Epithelial cell of prostate (primary cell): ENCODE measurements at places on chromosomes 13 and 19.

DNA sequence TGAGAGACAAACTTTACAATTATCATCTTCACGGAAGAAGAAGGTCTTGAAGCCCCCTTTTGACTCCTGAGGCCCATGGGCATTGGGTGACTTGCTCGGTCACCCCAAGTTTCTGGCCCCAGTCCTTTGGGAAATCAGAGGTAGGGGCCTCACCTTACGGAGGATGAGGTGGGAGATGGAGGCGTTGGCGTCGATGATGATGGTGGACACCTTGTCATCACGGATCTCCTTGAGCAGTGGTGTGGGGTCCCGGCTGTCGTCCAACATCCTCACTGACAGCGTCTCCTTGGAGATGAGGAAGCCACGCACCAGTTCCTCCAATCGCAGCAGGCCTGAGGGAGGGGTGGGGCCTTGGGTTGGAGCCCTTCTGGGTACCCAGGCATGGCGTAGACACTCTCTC is 10.8 kb downstream of the GRIK5 start:
- DNase-seq = no peak

- DNase-seq = no peak
Measured at GRCh38 chr19:15991602-15992001, 42.8 kb downstream of the OR10H4 start.

DNA sequence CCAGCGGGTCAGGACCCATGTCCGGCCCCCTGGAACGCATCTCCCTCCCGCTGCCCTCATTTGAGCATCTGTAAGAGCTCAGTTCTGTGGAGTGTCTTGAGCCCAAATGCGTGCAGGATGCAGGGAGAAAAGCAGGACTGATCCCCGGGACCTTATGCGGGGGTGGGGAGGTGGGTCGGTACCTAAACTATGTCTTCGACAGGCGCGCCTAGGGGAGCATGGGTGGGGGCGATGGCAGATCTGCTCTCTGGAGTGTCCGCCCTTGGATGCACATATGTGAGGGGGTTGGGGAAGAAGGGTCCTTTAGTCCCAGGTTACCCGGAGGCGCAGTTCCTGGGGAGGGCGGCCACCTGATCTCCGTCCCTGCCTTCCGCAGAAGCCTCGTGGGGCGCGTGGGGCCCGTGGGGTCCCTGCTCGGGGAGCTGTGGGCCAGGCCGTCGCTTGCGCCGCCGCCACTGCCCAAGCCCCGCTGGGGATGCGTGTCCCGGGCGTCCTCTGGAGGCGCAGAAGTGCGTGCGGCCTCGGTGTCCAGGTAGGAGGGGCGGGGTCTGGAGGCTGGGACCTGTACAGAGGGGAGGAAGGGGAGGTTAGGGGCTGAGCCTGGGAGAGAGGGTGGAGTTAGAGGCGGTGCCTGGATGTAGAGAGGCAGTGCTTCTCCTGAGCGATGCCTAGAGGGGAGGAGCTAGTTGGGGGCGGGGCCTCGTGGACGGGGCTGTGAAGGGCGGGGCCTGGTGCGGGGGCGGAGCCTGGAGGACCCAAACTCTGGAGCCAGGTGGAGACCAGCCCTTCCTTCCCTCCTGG is 2.9 kb downstream of the CILP2 start:
- DNase-seq = peak; percentile 12

DNA sequence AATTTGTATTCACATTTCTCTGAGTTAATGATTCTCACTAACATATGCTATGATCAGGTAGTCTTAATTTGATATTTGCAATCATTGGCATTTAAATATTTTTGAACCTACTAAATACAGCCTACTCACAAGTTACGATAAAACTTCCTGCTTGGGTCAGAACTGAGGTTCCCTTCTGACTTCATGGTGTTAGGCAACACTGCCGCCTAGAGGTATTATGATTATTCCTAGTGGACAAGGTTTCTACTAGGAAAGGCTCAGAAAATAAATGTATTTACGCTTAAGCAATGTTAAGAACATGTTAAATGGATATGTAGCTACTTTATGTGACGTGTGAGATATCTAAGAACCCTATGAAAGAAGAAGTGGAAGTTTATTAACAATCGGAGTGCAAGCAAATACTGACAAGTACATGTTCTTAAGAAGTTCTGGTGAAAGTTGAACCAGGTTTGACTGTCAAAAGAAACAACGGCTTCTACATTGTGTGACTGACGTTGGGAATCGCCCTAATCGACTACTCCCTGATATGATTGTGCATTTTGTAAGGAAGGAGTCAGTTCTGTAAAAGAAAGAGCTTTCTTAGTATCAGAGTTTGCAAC is 1395.8 kb downstream of the SLITRK5 start:
- no peak for DNase-seq

DNA sequence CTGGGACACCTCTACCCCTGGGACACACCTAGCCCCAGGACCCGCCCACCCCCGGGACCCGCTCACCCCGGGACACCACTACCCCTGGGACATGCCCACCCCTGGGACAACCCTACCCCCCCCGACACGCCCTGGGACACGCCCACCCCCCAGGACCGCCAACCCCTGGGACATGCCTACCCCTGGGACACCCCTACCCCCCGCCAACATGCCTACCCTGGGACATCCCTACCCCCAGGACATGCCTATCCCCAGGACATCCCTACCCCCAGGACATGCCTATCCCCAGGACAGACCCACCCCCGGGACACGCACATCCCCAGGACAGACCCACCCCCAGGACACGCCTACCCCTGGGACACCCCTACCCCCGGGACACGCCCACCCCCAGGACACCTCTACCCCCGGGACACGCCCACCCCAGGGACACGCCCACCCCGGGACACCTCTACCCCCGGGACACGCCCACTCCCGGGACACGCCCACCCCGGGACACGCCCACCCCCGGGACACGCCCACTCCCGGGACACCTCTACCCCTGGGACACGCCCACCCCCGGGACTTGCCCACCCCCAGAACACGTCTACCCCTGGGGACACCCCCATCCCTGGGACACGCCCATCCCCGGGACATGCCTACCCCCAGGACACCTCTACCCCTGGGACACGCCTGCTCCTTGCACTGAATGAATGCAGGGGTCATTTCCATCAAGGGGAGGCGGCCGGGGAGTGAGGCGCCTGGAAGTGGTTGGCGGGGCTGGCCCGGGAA is 32.3 kb downstream of the ADPRHL1 start:
- DNase-seq = no peak

- DNase-seq = no peak
Measured at GRCh38 chr13:52921194-52921593, 72.8 kb upstream of the PCDH8 start.

DNA sequence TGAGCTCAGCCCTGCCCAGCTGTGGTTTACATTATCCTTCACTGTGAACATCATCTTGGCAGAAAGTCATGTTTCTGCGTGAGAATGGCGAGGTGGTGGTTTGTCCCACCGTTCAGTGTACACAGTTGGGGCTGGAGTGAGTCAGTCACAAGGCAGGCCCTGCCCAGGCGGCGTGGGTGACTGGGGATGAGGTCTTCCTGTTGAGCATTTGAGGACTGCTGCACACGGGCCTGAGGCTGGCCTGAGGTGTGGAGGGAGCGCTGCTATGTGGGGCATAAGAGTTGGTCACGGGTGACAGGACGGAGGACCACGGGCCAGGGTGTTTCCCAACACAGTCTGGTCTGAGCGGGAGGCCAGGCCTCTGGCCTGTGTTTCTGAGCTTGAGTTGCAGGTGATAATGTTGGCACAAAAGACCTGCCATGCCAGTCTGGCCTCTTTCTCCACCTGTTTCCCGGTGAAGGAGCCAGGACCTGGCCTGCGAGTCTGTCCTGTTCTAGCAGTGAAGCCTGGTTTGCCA is 13.4 kb upstream of the C19orf33 start:
- DNase-seq = peak; percentile 81

DNA sequence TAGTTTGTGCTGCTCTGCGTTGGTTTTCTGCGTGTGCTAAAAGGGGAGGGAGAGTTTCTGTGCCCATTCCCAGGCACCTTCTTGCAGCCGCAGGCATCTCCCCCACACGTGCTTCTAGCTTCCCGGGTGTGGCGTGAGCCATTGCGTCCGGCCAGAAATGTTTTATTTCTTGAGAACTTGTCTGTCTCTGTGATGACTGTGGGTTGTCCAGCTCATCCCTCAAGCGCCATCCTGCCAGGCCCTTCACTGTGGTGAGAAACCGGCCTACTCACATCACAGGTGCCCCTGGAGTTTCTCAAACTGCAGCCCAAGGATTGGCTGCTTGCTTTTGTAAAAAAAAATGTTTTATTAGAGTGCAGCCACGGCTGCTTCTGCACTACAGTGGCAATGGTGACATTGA is 24.2 kb downstream of the EPN1 start:
- DNase-seq = no peak

- no peak for DNase-seq
Measured at GRCh38 chr13:31037874-31038500, 105.5 kb downstream of the TEX26 start.

- DNase-seq = no peak
Measured at GRCh38 chr19:13712767-13713201, 51.5 kb upstream of the MRI1 start.
